ENCODE measurements at places on chromosomes 1 and 21.

- DNase-seq: no peak
These were observed 31.2 kb downstream of the SDC3 start for GRCh38 chr1:30877205-30877912.

- DNase-seq: no peak
These were observed 28.4 kb downstream of the TRIM11 start for GRCh38 chr1:228378090-228378872.

DNA sequence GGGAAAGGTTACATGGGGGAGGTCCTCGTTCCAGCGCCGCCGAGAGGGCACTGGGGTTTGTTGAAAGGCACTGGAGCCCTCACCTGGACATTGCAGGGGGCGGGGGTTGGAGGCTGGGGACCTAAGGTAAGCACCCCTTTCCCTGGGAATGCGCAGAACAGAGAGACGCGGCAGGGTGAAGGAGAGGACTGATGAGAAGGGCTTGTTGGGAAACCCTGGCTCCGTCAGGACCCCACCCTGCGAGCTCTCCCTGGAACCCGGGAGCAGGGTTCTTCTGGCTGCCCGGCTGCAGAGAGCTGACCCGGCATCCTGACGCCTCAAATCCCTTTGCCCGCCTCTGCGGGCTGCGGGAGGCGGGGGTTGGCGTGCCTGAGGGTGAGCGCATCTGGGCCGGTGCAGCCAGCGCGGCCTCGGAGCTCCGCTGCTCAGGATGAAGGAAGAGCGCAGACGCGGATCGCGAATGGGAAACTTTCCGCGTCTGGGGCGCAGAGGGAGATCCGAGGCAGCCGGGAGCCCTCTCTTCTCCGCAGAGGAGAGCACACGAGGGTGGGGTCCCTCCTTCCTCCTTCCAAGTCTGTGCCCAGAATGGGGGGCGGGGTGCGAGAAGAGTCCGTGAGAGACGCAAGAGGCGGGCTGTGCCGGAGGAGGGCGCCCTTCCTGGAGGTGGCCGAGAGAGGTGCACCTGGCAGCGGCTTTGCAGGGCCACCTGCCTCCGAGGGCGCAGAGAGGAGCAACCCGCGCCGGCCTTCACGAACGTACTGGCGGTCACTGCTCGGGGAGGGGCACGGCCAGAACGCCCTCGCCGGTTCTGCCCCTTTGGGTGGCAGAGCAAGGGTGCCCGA is 2.4 kb downstream of the IGSF21 start:
- no peak for DNase-seq

- no peak for DNase-seq
These were observed 72.5 kb downstream of the NTMT2 start for GRCh38 chr1:170218257-170218650.

GRCh38 chr21:42537106-42537742 is 23.6 kb downstream of the SLC37A1 start:
- DNase-seq: no peak

GRCh38 chr1:183869664-183870063 is 64.7 kb downstream of the RGL1 start:
- DNase-seq: no peak

- no peak for DNase-seq
These were observed 18.8 kb downstream of the LRRC52 start for GRCh38 chr1:165562571-165562970.

GRCh38 chr1:55695552-55695951 is 480.4 kb upstream of the USP24 start:
- DNase-seq: no peak

DNA sequence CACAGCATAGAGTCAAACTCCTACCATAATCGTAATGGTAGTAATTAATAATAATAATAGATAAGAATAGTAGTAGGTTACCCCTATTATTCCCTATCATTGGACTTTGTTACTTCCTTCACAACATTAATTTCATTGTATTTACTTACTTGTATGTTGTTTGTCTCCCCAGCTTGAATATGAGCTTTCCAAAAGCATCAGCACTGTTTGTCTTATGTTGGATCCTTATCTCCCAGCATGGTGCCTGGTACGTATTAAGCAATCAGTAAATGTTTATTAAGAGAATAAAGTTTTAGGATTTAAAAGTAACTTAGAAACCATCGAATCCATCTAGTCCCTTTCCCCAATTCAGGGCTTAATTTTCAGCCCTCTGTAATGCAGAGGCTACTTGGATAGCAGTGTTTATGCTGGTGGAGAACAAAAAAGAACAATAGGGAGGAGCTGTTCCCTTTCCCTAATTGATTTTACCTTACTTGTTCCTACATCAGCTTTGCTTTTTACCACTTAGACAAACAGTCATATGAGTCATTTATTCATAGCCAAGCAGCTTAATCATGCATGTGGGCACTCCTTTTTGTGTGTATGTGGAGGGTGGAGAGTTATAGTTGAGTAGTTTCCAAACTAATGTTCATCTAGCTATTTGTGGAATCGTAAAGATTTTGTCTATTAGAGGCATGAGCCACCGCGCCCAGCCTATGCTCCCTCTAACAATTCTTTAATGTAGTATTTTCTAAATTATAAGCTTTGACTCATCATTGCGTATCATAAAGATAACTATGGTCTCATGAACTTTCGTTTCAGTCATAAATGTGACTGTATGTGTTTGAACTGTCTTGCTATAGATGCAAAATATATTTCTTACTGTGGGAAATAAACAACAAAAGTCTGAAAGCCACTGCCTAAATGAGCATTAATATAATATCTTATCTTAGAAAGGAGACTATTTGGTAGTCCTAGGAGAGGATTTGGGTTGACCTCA is 20.9 kb upstream of the DR1 start:
- DNase-seq: peak; percentile 72

DNA sequence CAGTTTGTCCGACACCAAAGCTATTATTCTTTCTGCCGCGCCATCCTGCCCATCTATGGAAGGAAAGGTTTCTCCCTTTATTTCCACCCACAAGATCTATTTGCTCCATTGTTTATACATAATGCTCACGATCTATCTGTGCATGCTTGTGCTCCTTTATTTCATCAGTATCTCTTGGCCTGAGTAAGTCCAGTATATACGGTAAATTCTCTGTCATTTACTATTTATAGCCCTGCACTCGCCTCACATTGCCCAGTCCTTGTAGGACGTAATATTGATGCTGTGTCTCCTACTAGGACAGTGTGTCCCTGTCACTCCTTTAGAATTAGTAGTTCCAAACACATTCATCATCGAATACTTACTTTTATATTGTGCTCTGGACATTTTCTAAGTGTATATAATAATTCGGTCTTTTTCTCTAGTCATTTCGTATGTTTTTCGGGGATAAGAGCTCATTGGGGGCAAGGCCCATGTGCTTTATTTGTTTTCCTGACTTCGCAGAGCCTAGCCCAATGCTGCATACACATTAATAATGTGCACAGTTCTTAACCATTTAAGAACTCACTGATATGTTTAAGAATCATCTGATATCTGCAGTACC is 3.1 kb upstream of the NID1 start:
- no peak for DNase-seq

DNA sequence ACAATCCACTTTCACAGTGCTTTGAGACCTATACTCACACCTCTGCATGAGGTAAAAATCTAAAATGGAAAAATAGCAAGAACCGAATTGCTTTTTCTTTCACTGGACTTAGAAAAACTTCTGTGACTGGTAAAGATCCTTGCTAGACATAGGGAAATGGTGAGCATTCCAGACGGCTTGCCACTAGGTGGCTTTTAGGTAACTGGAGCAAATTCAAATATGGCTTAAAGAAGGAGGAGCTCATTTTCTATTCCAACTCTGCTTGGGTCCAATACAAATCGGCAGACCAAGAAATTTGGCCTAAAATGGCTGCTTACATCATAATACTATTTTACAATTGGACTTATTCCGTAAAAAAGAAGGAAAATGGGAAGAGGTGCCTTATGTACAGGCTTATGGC is 977.9 kb downstream of the ADGRL2 start:
- DNase-seq: no peak

GRCh38 chr1:151553659-151554058 is 13.6 kb downstream of the TUFT1 start:
- DNase-seq: no peak

DNA sequence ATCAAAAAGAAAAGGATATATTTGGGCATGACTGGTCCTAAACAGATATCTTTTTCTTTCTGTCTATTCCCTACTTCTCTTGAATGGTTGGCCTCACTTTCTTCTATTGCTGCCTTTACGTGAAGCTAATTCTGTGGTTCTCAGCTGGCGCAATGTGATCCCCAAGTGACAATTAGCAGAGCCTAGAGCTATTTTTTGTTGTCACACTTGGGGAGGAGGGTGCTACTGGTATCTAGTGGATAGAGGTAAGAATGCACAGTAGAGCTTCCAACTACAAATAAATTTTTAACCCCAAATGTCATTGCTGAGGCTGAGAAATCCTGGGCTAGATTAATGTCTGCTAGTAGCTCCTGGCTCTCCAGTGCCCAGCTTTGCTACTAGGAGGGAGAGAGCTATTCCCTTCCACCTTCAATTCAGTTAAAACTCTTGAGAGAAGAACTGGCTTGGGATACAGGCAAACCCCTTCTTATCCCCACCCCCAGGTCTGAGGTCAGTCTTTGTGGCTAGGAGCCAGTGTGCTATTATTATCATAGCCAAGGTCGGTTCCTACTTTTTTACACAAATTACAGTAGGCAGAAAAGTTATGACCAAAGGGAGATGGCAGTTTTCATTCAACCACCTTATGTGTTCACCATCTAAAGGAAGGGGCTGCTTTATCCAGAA is 102.1 kb downstream of the SNX7 start:
- DNase-seq: no peak

DNA sequence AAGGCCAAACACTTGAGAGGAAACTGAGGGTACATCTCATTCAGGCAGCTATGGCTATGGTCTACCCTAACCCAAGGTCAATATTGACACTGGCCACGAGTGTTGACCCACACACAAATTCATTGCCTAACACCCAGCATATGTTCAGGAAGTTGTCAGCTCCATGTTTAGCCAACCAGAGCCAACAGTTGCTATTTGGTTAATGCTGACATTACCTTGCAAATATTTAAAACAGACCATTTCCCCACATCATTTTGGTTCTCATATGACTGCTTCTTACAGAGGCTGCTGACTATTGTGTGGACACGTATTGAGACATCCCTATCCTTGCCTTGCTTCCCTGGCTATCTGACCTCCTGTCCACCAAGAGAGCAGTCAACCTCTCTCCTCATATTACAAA is 97.3 kb downstream of the LMX1A start:
- no peak for DNase-seq
